ENCODE measurements at places on chromosomes 4 and X.

DNA sequence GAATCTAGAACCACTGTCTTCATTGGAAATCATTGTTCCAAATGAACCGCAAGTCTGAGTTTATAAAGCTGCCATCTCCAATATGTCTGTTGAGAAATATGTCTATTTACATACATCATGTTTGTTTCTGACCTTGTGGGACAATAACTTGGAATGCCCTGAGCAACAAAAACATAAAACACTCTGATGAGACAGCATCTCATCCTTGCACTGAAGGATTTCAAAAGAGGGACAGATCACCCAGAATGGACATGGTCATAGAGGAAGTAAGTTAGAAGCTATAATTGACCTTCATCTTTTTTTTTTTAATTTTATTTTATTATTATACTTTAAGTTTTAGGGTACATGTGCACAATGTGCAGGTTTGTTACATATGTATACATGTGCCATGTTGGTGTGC is 22.5 kb downstream of the RXFP1 start:
- DNase-seq: no peak

GRCh38 chrX:20019672-20020365 is 29.0 kb upstream of the BCLAF3 start:
- DNase-seq: no peak

- no peak for DNase-seq
These were observed 76.8 kb upstream of the RBMXL3 start for GRCh38 chrX:115112411-115112810.

DNA sequence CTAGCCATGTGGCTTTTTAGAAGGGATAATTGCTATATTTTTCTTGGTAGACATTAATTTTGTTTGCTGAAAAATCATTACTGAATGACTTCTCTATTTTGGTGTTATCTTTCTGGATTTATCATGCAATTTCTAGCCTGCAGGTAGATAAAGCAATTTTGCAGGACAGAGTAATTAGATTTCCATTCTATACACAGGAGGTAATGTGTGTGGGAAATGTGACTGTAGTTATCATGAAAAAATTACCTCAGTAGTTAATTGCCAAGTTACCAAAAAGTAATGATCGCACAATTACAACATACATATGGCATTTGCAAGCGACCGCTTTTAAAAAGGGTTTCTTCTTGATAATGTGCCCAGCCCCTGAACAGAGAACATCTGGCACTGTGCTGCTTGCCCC is 66.1 kb downstream of the KIT start:
- no peak for DNase-seq

GRCh38 chr4:61202638-61203435 is 2.7 kb downstream of the ADGRL3 start:
- DNase-seq: no peak

- DNase-seq: no peak
These were observed 263.3 kb downstream of the NLGN4X start for GRCh38 chrX:5965406-5965805.
